NCI-H1417 (cell line): ENCODE measurements at places on chromosomes 5 and 9.

GRCh38 chr5:122790354-122791103, 15.6 kb downstream of the SNX2 start:
- DNase-seq = no peak

DNA sequence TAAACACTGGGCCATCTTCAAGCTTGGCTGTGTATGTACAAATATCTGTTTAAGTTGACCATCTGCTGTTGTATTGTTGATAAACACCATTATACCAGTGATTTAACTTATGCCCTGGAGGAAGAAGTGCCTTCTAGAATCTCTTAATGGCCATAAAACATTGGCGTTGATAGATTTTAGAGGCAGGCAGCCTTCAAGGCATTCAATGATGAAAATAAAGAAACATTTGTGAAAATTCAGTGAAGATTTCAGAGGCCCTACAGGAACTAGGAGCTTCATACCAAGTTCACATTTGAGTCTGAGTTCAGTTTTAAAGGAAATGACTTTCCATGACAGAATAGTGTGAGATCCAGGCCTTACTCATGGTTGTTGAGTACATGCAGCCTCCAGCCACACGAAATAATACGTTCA, 52.2 kb downstream of the MAP1B start:
- no peak for DNase-seq

- DNase-seq = no peak
These were observed 45.3 kb upstream of the CDK5RAP2 start for GRCh38 chr9:120625222-120625621.

DNA sequence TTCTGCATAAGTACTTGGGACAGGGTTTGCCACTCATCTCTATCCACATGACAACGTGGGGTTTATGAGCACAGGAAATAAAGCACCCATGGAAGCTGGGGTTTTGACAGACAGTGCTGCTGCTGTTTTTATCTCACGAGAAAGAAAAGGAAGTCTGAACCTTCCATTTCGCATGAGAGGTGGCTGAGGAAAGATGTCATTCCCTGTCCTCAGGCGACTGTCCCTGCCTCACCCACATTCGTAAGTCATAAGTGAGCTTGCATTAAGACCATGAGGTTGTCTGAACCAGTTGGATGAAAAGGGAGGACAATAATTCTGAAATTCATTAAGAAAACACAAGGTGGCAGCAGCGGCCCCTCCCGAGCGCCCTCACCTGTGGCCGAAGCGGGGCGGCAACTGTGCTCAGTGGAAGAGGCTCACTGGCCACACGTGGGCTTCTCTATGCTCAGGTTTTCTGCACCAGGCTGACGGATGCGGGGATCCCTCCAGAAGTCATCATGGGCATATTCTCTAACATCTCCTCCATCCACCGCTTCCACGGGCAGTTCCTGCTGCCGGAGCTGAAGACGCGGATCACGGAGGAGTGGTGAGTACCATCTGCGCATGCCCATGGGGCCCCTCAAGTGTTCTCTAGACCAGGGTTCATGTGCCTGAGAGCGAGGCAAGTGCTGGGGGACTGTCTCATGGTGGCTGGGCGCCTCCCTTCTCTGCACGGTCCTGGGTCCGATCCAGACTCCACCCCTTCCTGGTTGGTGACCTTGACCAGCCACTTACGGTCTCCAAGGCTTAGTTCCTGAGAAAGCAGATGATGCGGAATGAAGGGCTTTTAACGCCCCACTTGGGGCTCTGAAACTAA, 54.7 kb upstream of the SUSD3 start:
- DNase-seq = peak; percentile 13

DNA sequence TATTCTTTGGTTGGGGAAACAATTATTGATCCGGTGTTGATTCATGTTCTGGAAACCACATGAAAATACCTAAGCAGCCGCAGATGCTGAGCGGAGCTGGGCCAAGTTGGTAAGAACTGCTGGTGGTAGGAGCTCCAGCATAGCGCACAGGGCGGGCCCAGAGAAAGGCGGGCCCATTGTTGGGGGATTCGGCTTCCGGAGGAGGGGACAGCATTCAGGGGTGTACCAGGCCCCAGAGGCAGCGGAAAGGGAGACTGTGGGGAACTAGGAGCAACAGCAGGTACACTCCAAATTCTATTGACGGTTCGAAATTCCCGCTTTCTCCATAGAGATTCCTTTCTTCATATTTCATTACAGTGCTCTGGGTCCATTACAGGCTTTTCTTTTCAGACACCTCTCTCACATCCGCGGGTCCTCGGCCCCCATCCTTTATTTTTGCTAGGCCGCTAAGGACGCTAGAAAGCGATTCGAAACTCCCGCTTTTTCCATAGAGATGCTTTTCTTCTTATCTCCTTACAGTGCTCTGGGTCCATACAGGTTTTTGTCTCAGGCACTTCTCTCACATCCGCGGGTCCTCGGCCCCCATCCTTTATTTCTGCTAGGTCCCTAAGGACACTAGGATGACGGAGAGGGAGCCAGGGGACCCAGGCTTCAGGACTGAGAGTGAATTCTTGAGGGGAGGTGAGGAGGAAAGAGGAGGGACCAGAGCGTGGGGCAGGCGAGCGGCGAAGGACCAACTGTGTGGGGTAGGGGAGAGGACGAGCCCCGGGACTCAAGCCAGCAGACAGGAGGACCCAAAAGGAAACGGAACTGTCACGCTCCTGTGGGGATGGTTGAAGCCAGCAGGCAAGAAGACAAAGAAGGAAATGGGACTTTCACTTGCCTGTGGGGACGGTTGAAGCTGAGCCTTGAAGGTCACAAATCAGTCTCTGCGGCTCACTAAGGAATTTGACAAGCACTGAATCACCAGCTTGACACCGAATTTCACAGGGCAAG, at the start of gene CCDC152:
Gene CCDC152, plus strand, starts transcription at position 213 of the 996 bp plus-strand sequence. CDS start 2,304 bp downstream, outside the sequence.
- DNase-seq = no peak

GRCh38 chr9:7234144-7234543, 476.4 kb downstream of the KDM4C start:
- no peak for DNase-seq

DNA sequence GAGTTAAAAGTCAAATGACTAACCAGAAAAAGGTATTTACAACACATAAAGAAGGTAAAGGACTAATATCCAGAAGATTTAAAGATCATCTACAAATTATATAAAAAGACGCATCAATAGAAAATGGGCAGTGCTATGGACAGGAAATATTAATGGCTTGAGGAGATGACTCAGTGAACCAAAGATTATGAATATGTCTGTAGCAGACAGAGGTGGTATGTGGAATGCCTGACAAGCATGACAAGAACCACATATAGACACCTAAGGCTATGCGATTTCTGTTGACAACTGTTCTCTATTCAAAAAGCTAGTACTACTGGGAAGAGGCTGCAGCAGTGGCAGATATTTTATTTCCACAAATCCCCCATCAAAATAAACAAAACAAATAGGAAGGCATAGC, 177.0 kb upstream of the SH3GL2 start:
- no peak for DNase-seq

- peak; percentile 51 for DNase-seq
These were observed 100.4 kb downstream of the TRIM36 start for GRCh38 chr5:115069087-115069968.

DNA sequence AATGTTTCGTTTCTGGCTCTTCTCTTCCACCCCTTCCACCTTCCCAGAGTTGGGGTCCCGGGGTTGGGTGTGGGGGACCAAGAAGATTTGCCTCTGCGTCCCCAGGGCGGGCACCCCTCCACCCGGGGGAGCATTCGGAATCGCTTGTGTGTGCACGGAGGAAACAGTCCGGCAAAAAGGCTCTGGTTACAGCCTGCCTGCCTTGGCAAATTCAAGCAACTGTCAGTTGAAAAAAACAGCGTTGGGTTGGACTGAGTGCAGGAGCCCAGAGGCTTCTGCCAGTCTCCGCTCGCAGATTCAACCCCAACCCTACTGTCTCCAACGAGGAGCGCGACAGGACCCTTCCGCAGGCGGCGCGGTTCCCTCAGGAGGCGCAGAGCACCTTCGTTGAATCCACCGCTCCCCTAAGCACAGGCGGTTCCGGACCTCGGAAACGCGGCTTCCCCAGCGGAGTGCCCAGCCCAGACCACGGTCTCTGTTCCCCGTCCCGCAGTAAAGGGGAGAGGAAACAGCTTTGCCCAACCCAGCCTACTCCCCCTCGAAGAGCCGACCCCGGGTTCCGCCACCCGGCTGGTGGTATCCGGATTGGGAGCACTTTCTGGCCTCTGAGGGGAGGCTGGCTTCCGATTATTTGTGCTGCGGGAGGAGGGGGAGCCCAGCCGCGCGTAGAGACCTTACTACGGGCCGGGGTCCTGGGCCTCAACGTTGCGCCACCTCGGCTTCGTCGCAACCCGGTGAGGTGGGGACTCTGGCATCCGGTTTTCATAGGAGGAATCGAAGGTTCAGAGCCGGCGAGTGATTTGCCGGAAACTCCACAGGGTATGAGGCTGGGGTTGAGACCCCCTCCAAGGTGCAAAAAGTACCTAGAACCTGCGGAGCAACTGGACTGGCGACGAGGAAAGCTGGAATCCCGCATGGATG, 9.6 kb downstream of the LHX6 start:
- no peak for DNase-seq

DNA sequence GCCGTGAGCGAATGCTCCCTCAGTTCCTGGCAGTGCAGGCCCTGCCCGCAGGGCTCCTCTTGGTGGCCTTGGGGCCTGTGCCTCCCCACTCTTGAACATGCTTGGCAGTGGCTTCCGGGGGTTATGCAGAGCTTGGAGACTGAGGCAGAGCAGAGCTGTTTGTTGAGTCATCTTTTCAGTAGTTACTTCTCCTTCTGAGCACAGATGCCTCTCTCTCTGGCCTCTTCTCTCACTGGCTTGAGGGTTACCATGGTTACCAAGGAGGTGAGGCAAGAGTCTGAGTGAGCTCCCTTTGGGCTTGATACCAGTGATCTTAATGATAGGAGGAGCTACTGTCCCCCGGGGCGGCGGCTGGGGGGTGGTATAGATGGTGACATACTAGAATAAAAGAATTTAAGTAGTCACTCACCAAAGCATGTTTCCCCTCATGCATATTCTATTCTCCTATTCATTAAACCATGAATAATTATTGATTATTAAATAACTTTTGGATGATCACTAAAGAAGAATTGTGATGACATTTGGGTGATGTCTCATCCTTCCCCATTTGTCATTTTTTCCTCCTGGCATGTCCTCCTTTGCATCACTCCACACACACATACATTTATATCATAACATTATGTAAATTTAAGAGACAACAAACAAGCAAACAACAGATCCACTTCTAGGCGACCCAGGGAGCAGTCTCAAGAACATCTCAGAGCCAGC, 111.1 kb downstream of the ARHGAP26 start:
- no peak for DNase-seq

DNA sequence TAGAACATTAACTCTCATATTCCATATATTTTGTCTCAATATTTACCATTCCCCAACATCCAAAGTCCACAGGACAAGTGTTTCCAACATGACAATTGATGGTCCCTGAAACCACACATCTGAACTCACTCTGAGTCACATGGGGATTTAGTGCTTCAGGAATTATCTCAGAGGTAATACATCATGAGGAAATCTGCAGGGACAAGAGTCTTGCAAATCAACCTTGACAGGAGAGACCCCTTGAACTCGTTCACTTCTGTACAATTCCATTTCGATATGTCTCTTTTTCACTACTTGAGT, 119.7 kb upstream of the ABCA1 start:
- DNase-seq = no peak

DNA sequence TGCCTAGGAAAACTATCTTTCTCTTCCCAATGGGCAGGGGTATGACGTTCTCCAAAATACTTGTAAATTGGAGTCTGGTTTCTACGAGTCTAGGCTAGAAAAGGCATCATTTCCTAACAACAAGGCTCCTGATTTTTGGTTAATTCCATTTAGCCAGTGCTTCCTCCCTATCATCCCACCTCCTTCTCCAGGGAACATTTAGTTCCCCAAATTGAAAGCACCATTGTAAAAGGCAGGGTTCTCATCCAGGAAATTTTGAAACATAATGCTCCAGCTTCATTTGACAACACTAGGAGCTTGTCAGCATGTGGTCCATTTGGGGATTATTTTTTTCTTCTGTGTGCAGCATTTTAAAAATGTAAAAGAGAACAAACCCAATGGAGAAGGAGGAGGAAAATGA, 256.5 kb upstream of the GRIA1 start:
- DNase-seq = no peak

- no peak for DNase-seq
These were observed 127.2 kb upstream of the IER5L start for GRCh38 chr9:129305246-129305645.

DNA sequence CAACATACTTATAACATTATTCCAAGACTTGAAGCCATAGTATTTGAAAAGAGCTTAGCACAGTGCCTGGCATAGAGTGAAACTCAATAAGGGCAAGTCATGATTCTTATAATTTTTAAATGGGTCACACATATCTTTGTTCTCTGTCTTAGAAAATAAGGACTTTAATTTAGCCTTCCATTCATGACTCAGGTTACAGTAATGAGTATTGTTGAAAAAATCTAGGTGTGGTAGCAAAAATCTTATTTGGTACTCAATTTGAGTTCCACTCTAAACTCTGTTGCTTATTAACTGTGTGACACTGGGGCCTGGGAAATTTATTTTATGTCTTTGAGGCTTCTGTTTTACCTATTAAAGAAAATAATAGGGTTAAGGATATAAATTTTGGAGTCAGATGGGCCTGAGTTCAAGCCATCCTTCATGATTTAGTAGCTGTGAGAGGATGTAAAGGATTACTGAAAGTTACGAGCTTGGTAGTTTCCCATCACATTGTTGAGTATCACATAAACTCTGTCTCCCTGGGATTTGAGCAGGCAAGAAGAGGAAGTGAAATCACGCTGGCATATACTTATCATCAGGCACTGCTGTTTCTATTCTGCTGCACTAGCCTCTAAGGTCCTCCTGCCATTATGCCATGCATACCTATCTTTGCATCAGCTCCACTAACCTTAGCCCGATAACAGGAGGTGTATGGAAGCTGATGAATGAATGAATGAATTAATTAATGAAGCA, 1.5 kb downstream of the SPINK9 start:
- DNase-seq = no peak

GRCh38 chr5:16740066-16740810, 123.4 kb upstream of the RETREG1 start:
- DNase-seq = no peak

GRCh38 chr5:175854231-175855040, 16.9 kb upstream of the CPLX2 start:
- DNase-seq = no peak

DNA sequence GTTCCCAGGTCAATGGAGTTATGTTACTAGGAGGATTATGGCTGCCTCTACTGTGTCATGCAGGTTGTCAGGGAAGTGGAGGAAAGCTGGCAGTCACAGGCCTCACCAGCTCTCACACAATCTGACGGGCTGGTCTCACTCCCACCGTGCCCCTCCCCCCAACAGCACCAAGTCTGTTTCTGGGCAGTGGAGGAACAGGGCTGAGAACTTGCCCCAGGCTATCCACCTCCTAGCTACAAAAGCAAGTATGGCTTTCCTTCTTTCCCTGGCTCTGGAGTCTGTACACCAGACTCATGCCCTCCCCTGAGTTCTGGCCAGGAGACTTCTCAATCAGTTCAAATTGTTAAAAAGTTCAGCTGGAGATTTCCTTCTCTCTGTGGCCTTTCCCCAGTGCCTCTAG, 25.7 kb upstream of the RIOK2 start:
- DNase-seq = no peak

DNA sequence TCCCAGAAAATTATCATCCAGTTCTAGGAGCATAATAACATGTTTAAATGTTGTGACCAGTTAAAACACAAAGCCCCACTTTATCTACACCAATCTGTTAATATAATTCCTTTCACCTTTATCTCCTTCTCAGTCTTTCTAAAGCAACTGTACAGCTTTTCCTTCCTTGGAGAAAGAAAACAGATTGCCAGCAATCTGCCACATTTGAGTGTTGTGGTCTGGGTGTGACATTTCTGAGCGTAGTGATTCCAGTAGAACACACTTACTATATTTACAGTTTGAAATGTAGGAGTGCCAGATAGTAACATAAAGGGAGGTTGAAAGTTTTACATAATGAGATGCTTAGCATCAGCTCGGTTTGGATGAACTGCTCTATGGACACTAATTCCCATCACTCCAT, 76.1 kb downstream of the KCNN2 start:
- no peak for DNase-seq
